ENCODE measurements at places on chromosomes 2 and 18.
A peak's percentile ranks its signal among the peaks of the same experiment; 100 is the strongest.

DNA sequence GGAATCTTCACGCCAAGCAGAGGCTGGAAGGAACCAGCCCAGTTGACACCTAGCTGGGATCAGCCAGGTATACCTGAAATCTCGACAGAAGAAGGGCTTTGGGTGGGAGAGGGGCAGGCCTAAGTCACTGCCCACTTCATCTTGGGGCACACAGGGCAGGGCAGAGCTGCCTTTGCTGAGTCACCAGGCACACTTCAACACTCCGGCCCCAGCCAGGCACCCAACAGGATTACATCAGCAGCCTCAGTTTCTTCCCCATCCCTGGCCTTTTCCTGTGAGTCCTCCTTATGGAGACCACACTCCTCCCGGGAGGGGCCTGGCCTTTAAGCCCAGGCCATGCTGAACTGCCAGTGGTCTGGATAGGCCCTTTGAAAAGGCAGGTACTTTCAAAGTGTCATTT, 201.7 kb upstream of the HS6ST1 start:
- DNase-seq: no peak

DNA sequence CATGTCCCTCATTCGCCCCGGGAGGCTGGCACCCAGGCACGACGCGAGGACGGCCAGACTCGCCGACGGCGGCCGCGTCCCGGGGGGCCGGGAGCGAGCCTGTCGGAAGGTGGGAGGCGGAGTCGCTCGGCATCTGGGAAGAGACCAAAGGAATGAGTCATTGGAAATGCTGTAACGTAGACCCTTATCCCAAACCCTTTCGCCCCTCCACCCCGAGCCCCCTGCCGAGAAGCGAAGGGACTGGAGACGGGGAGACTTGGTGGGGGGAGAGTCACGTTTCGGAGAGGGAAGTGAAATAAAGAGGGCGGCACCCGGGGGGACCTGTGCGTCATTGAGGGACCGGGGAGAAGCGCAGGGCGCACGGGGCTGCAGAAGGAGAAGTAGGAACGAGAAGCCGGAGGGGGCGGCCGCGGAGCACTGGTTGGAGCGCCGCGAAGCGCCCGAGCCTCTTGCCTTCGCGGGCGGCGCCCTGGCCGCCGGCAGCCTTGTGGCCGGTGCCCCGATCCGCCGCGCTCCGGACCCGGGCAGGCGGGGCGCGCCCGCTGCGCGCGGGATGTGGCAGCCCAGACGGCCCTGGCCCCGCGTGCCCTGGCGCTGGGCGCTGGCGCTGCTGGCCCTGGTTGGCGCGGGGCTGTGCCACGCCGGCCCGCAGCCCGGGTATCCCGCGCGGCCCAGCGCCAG, at the start of gene EMILIN2:
TSS of gene EMILIN2 (plus strand) at position 371 of the 681 bp plus-strand sequence. CDS start at position 554, 183 bp downstream.
- no peak for DNase-seq

GRCh38 chr2:34096562-34097171, 497.6 kb upstream of the FAM98A start:
- DNase-seq: peak; percentile 80

DNA sequence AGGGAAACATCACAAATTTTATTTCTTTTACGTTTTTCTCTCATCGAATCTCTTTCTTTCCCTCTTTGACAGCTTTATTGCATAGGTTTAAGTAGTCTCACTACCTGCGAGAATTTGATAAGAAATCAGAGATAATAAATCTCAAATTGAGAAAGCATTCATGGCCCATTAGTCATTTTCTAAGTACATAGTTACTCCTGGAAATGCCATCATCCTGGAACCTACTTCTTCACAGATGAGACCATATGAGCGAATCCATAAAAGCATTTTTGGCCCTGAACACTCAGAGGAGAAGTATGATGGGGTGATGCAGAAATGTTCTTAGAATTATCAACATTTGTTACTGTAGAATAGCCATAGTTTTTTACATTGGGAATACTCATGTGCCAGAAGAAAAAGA, 138.0 kb upstream of the ARHGAP28 start:
- no peak for DNase-seq
